ENCODE measurements at places on chromosomes 2 and 18. TPM values are rescaled to one million over a fixed set of nuclear protein-coding genes. Genes with fewer than 3 reads are reported as not detected.

Gene SIX2
- total RNA-seq, result 0.53 TPM

Gene KRTCAP3
- 19.3 TPM for total RNA-seq

Gene MPP4
- 0.77 TPM for total RNA-seq

Gene DSG1
- total RNA-seq, result 0.70 TPM

Gene CHRNG
- total RNA-seq, result not detected

Gene TAF1B
- 19.4 TPM for total RNA-seq

Gene POLR1A
- 19.0 TPM for total RNA-seq

Gene SMPD4
- 24.7 TPM for total RNA-seq

GRCh38 chr2:198191651-198192050 is 387.3 kb downstream of the PLCL1 start:
- H3K27me3 ChIP-seq, result no peaks in the 10 kb centered on the region
- H3K4me1 ChIP-seq, result no peaks in the 10 kb centered on the region
- DNase-seq, result no peak
- no peaks in the 10 kb centered on the region for H3K36me3 ChIP-seq

GRCh38 chr2:165277295-165277694 is 38.1 kb downstream of the SCN2A start:
- H3K27ac ChIP-seq, result no peak overlapping the region
- no peaks in the 10 kb centered on the region for H3K4me1 ChIP-seq
- DNase-seq, result no peak
- H3K4me3 ChIP-seq, result no peak overlapping the region
- H3K36me3 ChIP-seq, result no peaks in the 10 kb centered on the region

DNA sequence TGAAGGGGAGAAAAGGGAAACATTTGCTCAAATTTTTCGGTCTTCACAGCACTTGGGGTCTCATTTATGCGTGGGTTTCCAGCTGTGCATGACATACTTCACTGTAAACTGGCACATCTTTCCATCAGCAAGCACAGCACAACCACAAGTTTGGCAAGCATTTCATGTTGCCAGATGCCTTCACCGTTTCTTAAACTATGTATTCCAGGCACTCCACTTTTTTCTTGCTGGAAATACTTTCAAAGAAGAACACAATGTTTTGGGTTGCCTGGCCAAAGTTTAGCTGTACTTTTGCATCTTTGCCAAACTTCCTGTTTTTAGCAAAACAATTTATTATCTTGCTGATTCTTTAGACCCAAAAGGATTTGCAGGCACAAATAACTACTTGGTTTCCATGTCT is 194.6 kb upstream of the MEIS1 start:
- peaks cover 4% of the 10 kb centered on the region for H3K4me1 ChIP-seq
- peak; percentile 8 for DNase-seq

- H3K27me3 ChIP-seq, result no peaks in the 10 kb centered on the region
- H3K27ac ChIP-seq, result no peak overlapping the region
- H3K36me3 ChIP-seq, result peaks cover 3% of the 10 kb centered on the region
- H3K4me1 ChIP-seq, result no peaks in the 10 kb centered on the region
Observed at GRCh38 chr2:239964399-239965185, 60.5 kb downstream of the NDUFA10 start.

- no peaks in the 10 kb centered on the region for H3K4me1 ChIP-seq
- no peaks in the 10 kb centered on the region for H3K36me3 ChIP-seq
- H3K27me3 ChIP-seq, result no peaks in the 10 kb centered on the region
- H3K4me3 ChIP-seq, result no peak overlapping the region
Observed at GRCh38 chr2:142220239-142220638, 89.4 kb upstream of the LRP1B start.

DNA sequence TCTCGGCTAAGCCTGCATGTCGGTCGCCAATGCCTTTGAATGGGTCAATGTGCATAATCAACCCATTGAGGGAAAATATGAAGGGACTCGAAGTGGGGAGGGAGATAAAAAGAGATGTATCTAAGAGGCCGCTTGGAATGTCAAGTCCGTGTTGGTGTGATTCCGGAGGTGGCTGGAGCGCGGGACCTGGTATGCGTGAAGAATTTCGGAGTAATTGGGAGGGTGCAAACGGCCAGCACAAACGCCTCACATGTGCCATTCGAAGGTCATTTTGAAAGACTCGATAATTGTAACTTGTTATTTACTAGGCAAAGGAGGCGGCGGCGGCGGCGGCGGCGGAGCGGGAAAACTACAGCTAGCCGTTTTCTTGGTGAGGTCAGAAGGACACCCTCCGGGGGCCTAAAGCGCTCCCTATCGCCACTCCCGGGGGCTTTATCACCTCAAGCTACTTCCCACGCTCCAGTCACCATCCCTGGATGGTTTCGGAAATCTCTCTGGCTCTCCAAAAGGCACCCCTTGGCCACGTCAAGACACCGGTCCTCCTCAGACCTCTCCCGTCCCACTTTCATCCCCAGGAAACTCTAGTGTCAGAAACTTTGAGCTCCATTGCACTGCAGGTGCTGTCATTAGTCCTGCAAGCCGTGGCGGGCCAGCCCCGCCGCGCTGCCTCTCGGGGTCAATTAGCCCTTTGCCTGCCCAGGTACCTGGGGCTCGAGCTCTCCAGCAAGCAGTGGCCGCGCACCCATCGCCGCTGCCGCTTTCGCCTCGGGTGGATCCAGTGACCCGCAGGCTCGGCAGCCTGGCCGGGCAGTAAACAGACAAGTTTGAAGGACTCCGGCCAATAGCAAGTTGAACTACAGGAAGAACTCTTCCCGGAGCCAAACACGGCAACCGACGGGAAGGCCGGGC is 1.5 kb downstream of the ERBB4 start:
- H3K4me1 ChIP-seq, result peaks cover 4% of the 10 kb centered on the region
- H3K27ac ChIP-seq, result no peak overlapping the region
- H3K36me3 ChIP-seq, result no peaks in the 10 kb centered on the region
- DNase-seq, result peak; percentile 19
- peak overlapping the region; percentile 75 for H3K4me3 ChIP-seq
- peaks cover 48% of the 10 kb centered on the region for H3K27me3 ChIP-seq

- H3K27me3 ChIP-seq, result no peaks in the 10 kb centered on the region
- H3K4me1 ChIP-seq, result no peaks in the 10 kb centered on the region
- H3K27ac ChIP-seq, result no peak overlapping the region
- DNase-seq, result peak; percentile 41
- no peaks in the 10 kb centered on the region for H3K36me3 ChIP-seq
Observed at GRCh38 chr2:95323347-95324155, 26.4 kb downstream of the KCNIP3 start.

DNA sequence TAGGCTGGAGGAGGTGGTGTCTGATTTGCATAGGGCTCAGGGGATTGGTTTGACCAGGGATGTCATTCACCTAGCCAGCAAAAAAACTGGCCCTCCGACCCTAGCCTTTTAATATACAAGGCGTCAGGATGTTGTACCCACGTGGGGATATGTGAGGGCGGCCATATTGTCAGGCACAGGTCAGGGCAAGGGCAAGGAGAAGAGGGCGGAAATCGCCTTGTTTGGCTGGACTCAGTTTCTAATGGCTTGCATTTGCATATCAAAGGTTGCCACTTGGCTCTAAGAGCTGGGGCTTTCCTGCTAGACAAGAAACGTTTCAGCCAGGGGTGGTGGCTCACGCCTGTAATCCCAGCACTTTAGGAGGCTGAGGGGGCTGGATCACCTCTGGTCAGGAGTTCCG is 24.9 kb upstream of the PDCL3 start:
- no peaks in the 10 kb centered on the region for H3K27me3 ChIP-seq
- H3K4me1 ChIP-seq, result no peaks in the 10 kb centered on the region
- DNase-seq, result no peak
- no peaks in the 10 kb centered on the region for H3K36me3 ChIP-seq
- no peak overlapping the region for H3K27ac ChIP-seq

DNA sequence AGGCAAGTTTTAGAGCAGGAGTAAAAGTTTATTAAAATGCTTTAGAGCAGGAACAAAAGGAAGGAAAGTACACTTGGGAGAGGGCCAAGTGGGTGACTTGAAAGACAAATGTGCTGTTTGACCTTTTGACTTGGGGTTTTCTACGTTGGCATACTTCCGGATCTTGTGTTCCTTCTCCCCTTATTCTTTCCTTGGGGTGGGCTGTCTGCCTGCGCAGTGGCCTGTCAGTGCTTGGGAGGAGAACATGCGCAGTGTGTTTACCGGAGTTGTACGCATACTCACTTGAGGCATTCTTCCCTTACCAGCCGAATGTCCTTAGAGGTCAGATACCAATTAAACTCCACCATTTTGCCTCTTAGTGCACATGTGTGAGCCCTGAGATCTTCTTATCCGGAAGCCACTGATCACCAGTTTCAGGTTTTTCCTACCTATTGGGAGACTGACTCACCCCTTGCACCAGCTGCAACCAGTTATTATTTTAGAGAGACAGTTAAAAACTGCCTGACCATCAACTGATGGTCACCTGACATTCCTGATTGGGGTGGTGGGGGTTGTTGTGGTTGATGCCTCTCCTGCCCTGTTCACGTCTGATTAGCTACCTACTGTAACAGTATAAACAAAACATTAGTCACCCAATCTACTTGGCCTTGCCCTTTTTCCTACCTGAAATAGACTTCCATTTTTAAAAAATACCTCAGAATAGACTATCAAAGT is 67.5 kb downstream of the NYAP2 start:
- DNase-seq, result no peak
- no peak overlapping the region for H3K4me3 ChIP-seq

- H3K27me3 ChIP-seq, result no peaks in the 10 kb centered on the region
- no peak overlapping the region for H3K27ac ChIP-seq
- no peak overlapping the region for H3K4me3 ChIP-seq
- no peaks in the 10 kb centered on the region for H3K4me1 ChIP-seq
- no peaks in the 10 kb centered on the region for H3K36me3 ChIP-seq
Observed at GRCh38 chr2:206805887-206806607, 40.6 kb downstream of the FASTKD2 start.

DNA sequence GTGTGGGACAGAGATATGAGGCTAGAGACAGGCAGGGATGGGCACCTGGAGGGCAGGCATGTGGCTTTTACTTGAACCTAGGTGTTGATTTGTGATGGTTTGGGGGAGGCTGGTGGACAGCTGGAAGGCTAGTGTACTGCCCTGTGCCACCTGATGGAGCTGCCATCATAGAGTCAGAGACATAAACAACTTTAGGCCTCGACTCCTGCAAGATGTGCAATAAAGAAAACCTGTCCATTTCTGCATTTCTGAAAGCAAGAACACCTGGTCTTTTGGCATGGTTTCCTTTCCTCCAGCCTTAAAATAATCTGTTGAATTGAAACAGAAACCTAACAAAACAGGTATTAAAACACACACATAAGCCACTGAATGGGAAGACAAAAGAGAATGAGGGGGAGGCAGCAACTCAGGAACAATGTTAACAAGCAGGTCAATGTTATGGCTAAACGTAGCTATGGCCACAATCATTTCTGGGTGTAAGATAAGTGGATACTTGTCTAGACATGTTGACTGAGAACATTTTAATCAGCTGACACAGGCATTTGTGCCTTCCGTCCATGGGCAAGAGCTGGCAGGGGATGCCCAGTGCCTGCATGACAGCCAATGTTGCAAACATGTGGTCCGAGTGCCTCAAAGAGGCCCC is 87.8 kb downstream of the KCTD1 start:
- DNase-seq, result no peak
- H3K27ac ChIP-seq, result no peak overlapping the region
- no peaks in the 10 kb centered on the region for H3K27me3 ChIP-seq
- H3K4me1 ChIP-seq, result no peaks in the 10 kb centered on the region
- H3K36me3 ChIP-seq, result no peaks in the 10 kb centered on the region
- H3K4me3 ChIP-seq, result no peak overlapping the region

DNA sequence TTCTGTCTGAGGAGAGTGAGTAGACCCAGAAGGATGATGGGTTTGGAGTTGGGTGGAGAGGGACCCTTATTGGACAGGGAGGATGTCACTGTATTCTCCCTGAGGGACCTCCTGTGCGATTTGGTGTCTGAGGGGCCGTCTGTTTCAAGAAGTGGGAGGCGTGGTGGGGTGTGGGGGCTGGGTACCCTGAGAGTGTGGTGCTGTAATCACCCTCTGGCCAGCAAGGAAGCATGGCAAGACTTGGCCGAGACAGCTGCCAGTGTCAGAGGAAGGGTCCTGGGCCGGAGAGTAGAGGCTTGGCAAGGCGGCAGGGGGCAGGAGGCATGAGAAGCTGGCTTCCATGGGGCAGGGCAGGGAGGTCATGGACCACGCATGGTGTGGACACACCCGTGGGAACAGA is 43.1 kb downstream of the CTIF start:
- no peaks in the 10 kb centered on the region for H3K27me3 ChIP-seq
- H3K4me1 ChIP-seq, result peaks cover 8% of the 10 kb centered on the region

- no peak overlapping the region for H3K27ac ChIP-seq
- DNase-seq, result no peak
- no peaks in the 10 kb centered on the region for H3K36me3 ChIP-seq
Observed at GRCh38 chr2:54945391-54946219, 104.6 kb downstream of the RTN4 start.

DNA sequence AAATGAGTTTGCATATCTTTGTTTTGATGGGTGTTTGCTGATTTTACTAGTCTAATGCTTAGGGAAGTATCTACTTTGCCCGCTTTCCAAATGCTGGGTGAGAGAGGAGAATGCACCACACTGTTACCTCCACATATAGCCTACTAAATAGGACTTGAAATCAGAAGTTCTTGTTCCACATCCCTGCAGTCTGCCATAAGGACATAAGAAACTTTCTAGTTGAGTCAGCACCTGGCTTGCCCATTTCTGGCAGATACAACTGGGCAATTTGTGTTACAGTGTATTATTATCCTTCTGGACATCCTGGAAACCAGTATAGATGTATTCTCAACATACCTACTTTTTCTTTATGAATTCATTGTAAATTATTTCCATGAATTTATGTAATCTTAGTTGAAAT is 29.5 kb downstream of the ANXA4 start:
- H3K4me3 ChIP-seq, result no peak overlapping the region
- H3K27me3 ChIP-seq, result no peaks in the 10 kb centered on the region
- DNase-seq, result no peak
- H3K4me1 ChIP-seq, result peaks cover 53% of the 10 kb centered on the region
- H3K27ac ChIP-seq, result peak overlapping the region; percentile 87

- H3K27ac ChIP-seq, result no peak overlapping the region
- no peaks in the 10 kb centered on the region for H3K27me3 ChIP-seq
- peaks cover 5% of the 10 kb centered on the region for H3K4me1 ChIP-seq
- H3K4me3 ChIP-seq, result no peak overlapping the region
- no peak for DNase-seq
- no peaks in the 10 kb centered on the region for H3K36me3 ChIP-seq
Observed at GRCh38 chr2:233563663-233564430, 2.7 kb downstream of the USP40 start.

- H3K27me3 ChIP-seq, result no peaks in the 10 kb centered on the region
- H3K27ac ChIP-seq, result no peak overlapping the region
- H3K36me3 ChIP-seq, result no peaks in the 10 kb centered on the region
- DNase-seq, result no peak
Observed at GRCh38 chr18:74534981-74535649, 815 bp downstream of the CNDP1 start.
